Nucleus accumbens (tissue), 56 donors: ENCODE measurements at places on chromosomes 2 and 18.

DNA sequence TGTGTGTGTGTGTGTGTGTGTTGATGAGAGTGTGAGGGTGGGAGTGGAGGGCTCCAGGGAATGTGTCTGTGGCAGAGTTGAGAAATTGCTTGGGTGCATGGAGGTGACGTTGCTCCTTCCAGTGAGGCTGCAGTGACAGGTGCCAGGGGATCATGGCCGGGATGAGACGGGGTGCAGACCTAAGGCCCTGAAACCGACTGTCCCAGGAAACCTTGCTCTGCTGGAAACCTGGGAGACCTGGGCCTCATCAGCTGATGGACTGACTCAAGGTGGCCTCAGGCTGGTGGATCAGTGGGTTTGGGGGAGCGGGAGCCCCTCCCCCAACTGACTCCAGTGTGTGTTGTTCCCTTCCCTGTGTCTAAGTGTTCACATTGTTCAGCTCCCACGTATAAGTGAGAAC is 56.6 kb downstream of the INHBB start:
- no peak for DNase-seq

DNA sequence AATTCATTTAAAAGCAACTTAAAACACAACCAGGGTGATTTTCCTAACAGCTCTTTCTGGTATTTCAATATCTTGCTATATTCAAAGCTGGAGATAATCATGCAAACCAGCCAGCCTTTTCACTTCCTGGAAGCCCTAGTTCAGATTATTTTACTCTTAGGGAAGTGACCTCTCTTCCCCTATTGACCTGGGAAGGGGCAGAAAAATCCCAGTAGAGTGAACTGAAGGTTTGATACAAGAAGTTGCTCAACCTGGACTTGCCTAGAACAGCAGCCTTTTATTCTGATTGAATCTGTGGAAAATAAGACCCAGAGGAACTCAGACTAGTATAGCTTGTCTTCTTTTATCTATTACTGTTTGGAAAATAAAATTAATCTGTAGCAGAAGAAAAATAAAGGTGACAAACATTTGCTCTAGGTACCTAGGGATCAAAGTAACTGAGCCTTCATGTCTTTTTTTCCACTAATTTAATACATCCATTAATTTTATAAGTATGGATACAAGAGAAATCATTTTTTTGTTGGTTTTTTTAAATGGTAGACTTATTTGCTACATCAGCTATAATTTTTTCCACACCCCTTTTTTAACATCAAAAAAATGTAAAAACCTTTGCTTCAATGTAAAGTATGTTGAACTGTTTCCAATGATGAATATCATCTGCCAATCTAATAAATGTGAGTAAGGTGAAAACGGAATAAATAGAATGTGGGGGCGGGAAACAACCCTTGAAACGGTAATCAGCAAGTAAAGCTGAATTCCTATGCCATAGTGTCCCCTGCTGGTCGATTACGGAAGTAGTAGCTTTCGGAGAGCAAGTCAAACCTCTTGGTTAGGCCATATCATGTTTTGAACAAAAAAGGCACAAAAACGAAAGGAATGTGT is 629.9 kb downstream of the NRXN1 start:
- DNase-seq = no peak

DNA sequence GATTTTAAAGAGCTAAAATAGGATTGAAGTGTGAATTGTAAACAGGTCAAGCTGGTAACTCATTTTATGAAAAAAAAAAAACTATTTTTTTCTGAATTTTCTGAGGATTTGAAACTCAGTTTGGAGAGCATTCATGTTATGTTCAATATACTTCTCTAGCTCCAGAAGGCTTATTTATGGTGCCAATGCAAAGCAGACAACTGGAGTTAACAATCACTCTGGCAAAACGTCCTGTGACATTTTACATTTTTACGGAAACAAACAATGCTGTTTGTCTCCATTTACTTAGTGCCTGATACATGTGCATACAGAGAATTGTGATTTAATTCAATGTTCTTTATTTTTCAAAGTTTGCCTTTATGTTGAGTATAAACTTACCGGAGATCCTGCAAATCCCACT is 96.0 kb downstream of the COL5A2 start:
- no peak for DNase-seq

GRCh38 chr18:43714343-43715010 is 437.2 kb upstream of the SYT4 start:
- DNase-seq = no peak

GRCh38 chr2:28610583-28611201 is 114.8 kb downstream of the PLB1 start:
- no peak for DNase-seq

DNA sequence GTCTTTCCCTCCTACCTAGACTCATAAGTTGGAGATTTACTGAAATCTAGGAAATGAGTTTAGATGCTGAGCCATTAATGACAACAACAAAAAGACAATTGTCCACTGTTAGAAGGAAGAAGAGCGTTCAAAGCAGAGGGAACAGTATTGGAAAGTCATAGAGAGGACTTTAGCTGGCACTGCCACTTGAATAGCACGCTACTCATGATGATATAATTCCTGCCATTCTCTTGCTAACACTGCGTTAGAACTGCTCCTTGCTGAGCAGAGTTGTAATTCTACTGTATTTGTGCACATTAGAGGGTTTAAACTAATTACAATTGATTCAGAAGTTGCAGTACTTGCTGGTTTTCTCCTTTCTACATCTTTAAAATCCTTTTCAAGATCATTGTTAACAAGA is 9.0 kb upstream of the AFTPH start:
- no peak for DNase-seq

DNA sequence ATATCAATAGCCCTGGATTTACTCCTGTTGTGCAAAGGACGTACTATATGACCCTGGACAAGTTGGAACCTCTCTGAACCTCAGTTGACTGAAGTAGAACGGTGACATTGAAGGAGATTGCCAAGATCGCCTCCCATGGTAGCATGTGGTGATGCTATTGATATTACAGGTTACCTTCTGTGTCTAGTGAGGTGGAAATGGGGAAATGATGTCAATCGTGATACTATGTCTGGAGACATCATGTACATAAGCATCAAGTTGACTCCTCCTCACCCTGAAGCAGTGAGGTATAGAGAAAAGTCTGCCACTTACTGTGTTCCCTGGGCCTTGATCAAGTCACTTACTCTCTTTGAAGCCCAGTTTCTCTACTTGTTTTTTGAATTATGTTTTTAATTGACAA is 93.9 kb downstream of the KLF7 start:
- no peak for DNase-seq

DNA sequence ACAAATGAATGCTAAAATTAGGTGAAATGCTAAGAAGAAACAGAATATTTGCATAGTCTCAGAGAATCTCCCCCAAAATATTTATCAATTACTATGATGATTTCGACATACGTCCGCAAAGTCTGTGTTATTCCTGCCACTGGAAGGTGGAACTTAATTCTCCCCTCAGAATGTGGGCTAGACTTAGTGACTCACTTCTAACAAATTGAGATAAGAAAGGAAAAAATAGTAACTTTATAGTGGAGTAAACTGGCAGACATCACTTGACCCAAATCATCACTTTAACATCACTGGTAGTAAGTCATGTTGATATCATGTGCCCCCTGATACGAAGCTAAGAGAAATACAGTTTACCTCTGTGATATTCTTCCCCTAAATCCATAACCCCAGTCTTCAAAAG is 23.5 kb downstream of the HADHB start:
- DNase-seq = no peak

- no peak for DNase-seq
Observed at GRCh38 chr2:164898475-164898874, 56.9 kb downstream of the SLC38A11 start.

GRCh38 chr2:143615562-143615961 is 486.3 kb downstream of the ARHGAP15 start:
- DNase-seq = no peak

DNA sequence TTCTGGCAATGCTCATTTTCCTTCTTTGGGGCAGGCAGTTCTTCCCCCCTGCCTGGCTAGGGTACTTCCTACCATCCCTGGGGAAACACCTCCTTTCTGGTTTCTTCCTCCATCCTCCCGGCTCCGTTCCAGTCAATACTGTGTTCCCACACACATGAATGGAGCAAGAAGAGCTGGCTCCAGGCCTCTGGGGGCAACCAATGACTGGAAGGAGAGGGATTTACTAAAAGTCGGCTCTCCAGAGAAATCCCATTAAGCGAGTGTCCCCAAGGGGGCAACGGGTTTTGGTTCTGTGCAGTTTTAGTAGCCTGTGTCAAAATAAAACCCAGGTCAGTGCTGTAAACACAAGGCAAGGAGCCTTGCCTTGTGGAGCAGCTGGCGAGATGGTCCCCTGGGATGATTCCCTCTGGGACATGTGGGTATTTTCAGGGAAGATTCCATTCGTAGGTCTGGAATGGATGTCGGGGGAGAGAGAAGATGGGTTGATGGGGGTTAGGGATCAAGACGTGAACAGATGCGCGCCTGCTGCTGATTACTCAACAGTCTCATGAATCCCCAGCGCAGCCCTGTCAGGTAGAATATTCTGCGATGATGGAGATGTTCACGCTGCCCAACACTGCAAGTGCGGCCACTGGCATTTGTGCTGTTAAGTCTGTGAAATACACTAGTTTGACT is 32.0 kb downstream of the EMILIN2 start:
- no peak for DNase-seq

GRCh38 chr18:13217971-13218367 is 591 bp upstream of the LDLRAD4 start:
- DNase-seq = no peak

- no peak for DNase-seq
Observed at GRCh38 chr18:75280427-75281280, 70.1 kb downstream of the TSHZ1 start.

GRCh38 chr2:45626387-45627221 is 15.5 kb upstream of the SRBD1 start:
- no peak for DNase-seq

- no peak for DNase-seq
Observed at GRCh38 chr2:101722864-101723263, 25.4 kb downstream of the MAP4K4 start.

DNA sequence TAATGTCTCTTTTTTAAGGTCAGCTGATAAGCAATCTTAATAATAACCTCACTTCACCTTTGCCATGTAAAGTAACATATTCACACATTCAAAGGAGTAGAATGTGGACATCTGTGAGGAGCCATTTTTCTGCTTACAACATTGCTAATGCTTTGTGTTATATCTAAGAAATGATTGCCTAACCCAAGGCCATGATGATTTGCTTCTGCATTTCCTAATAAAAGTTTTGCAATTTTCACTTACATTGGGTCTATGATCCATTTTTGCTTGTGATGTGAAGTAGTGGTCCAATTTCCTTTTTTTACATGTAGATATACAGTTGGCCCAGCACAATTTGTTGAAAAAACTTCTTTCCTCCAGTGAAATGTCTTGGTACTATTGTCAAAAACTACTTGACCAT is 22.0 kb downstream of the RELCH start:
- DNase-seq = no peak

GRCh38 chr2:60157283-60157682 is 396.2 kb downstream of the BCL11A start:
- no peak for DNase-seq

- DNase-seq = no peak
Observed at GRCh38 chr2:152418688-152419087, 83.7 kb downstream of the FMNL2 start.

GRCh38 chr2:234427081-234428061 is 69.5 kb downstream of the ARL4C start:
- DNase-seq = no peak

DNA sequence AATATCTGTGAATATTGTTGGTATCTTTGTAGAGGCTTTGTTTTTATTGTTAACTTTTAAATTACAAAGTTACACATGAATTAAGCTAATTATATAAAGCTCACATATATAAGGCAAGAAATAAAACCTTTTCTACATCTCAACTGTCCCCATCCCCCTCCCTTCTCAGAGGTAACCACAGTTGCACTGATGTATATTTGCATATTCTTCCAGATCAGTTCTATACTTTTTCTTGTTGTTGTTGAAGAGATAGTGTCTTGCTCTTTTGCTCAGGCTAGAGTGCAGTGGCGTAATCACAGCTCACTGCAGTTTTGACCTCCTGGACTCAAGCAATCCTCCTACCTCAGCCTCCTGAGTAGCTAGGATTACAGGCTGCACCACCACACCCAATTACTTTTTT is 36.0 kb upstream of the CDC42EP3 start:
- no peak for DNase-seq
